NCI-H226 (cell line): ENCODE measurements at places on chromosomes 1 and 21.

- no peak for DNase-seq
Observed at GRCh38 chr21:44400791-44401385, 47.5 kb downstream of the TRPM2 start.

DNA sequence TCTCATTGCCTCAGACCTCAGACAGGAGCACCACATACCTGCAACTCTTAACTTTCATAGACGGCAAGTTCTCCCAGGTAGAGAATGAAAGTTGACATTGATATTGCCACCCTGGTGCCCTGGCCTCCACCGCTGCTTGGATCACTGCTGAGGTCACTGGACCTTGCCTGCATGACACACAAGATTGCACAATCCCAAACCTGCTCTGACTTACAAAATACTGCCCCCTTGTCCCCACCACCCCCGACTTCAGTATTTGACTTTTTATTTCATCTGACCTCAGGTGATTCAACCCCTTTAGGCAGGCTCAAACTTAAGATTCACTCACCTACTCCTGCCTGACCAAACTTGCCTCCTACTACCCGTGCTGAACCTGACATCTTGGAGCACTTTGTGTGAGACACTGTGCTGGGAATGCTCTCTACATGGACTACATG is 43.1 kb upstream of the S1PR1 start:
- DNase-seq = no peak

DNA sequence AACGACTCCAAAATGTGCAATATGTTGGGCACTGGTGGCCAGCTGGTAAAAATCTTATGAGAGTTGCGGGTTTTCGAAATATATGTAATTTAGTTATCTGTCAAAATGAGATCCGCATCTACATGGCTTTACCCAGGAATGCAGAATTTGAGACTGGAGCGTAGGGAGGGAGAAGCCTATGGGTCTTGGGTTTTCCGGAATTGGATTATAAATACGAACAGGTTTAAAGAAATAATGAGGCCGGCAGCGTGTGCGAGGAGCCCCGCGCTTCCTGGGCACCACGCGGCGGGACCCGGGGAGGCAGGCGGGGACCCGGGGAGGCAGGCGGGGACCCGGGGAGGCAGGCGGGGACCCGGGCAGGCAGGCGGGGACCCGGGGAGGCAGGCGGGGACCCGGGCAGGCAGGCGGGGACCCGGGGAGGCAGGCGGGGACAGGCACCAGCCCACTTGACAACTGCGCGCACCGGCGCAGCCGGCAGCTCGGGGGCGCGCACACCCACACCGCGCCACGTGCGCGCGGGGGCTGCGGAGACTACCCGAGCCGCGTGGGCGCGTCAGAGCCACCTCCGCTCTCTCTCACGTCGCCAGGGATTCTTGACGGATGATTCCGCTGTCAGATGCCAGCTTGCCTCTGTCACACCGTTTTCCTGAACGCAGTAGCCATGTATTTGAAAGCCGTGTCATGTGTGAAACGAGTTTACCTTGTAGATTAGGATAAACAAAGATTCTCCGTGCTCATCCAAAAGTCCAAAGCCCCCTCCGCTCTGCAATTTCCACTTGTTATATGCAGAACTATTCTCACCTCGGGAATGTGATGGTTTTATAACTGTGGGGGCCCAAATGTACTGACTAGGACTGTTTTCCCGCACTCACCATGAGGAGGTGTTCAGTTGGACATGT is 54.3 kb upstream of the HNRNPU start:
- no peak for DNase-seq

GRCh38 chr1:53560581-53561502 is 101.6 kb downstream of the DMRTB1 start:
- DNase-seq = no peak

- no peak for DNase-seq
Observed at GRCh38 chr1:87084244-87084836, 169.9 kb downstream of the HS2ST1 start.

DNA sequence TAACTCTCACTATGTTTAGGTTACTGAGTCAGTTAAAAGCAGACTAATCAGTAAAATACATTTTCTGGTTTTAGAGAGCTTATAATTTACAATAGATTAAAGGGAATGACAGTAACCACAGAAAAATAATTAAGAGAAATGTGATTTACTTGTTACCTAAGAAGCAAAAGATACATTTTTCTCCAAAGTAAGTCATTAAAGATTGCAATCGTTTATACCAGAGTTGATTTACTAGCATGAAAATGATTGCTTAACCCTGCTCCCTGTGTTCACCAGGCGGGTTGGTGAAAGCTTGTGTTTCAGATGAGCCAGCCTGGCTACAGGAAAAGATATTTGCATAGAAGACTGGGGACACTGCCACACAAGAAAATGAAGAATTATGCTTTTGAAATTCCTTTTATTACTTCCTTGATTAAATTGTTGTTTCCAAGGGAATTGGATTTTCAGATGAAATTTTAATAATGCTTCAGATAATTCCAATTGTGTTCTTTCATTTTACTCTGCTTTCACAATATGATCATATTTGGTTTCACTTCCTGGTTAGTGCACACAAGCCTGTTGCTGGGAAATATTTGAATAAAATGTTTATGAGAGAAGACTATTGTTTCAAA is 27.9 kb downstream of the LRRC8B start:
- DNase-seq = no peak

DNA sequence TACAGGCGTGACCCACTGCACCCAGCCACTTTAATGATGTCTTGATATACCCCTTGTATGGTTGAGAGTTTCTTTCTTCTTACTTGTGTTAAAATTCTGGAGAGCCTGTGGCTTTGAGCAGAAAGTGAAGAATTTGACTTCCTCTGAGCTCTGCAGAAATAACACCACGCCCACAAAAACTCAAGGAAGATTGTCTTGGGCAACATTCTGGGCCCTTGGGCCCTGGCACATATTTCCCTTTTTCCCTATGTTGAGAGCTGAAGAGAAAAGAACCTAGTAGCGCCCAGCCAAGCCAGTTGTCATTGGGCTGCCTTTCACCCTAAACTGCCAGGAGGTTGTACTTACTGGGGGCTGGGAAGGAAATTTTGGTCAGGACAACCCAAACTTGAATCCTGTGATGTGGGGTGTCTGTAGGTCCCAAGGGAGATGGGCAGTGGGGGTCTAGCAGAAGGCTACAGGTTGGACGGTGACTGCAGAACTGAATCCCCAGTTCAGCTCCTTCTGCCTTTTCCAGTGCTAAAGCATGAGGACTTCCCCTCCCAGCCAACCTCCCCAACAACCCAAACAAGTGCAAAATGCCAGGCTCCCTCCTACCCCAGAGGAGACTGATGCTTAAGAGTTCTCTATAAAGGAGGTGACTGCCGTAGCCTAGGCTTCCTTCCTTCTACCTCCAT is 11.7 kb upstream of the SNAPIN start:
- DNase-seq = no peak

- no peak for DNase-seq
Observed at GRCh38 chr1:235866205-235866912, at the start of gene LYST. Gene LYST, minus strand, starts transcription at chr1:235866906. Its CDS starts 36,489 bp downstream, at chr1:235830417.

DNA sequence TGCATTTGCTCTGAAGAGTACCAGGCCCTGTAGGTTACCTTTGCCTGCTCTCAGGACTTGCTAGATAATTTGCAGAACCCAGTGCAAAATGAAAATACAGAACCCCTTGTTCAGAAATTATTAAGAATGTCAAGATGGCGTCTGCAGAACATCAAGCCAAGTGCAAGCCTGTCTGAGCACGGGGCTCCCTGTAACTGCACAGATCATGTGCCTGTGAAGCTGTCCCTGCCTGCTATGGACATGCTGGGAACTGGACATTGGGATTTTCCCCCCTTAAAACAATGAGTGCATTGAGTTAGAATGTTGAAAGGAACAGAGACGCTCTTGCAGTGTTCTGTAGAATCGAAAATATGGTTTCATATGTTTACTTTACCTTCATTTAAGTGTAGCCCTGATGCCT is 2.9 kb downstream of the CLDN14 start:
- DNase-seq = no peak
